ENCODE measurements at places on chromosomes 12 and 14.
A peak's percentile ranks its signal among the peaks of the same experiment; 100 is the strongest.

- DNase-seq, result no peak
Measured at GRCh38 chr12:96988919-96989318, 81.9 kb downstream of the NEDD1 start.

GRCh38 chr12:120257041-120257821 lies 8.3 kb downstream of the PXN start:
- DNase-seq, result no peak

DNA sequence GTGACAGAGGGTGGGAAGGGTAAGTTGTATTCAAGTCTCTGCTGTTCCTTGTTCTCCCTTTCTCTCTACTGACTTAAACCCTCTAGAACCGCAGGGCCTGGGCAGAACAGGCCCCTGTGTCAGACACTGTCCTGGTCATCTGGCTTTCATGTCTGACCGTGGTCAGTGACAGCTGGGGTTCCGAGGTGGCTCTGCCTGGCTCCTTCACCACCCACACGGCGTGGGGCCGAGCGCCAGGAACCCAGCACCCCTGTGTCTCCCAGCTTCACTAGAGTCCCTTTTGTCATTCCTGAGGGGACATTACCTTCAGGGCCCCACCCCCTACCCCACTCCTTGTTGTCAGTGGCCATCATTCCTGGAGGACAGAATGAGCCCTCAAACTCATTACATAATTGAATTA lies 168.9 kb downstream of the ADGRD1 start:
- DNase-seq, result no peak

DNA sequence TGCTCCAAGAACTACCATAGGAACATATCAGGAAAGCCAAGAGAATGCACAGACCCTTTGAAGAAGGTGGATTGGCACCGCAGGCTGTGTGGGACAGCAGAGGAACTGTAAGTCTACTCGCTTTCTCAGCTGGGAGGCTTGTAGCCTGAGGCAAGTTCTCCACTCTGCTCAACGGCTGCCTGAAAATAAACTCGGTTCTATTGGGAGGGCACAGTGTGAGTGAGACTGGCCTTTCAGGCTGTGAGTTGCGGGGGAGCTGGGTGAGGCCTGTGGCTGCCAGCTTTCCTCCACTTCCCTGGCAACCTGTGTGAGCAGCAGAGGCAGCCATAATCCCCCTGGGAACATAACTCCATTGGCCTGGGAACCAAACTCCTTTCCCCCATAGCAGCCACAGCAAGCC lies 132.1 kb downstream of the ANKS1B start:
- no peak for DNase-seq

- no peak for DNase-seq
Measured at GRCh38 chr12:108610336-108610815, 12.5 kb upstream of the TMEM119 start.

DNA sequence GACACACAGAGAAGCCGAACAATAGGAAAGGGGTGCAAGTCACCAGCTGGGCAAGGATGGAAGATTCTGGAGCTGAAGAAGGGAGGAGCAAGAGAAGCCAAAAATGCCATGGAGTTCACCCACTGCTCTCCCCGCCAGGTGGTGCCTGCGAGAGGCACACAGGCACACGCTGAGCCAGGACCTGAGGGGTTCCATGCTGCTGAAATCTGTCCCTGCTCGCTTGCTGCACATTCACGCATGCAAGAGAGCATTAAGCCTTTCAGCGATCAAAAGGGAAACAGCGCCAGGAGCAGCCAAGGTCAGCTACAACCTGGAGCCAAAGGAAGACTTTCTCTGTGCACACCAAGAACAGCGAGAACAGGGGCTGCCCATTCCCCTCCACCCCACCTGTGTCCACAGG lies 104.1 kb downstream of the ANO2 start:
- no peak for DNase-seq

DNA sequence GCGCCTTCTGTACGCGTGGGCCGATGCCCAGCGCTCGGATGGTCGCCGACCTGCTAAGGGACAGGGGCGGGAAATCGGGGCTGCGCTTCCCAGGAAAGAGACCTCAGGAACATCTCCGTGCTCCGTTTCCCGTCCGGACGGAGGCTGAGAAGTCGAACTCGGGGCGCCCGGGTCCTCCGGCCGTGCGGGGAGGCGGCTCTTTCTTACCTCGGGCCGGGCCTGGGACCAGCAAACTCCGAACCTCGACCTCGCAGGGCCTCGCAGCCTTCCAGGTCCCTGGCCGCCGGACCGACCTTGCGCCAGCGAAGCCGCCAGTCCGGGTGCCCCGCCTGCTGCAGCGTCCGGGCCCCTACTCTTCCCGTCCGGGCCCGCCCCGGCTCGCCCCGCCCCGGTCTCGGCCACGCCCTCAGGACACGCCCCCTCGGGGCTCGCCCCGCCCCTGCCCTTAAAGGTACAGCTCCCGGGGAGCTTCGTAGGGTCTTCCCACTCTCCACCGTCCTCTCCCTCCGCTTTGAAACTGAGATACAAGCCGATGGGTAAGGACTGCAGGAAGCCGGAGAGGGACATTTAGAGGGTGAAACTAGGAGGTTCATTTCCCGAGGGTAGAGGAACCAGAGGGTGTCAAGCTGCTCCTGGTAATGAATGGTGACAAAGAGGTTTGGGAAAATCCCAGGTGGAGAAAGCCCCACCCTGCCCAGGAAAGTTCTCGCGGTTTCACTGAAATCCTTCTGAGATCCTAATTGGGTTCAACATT lies at the start of gene SLC8B1:
Gene SLC8B1 (minus strand): TSS at position 324 of the 754 bp plus-strand sequence. CDS start 2,231 bp downstream, outside the sequence.
- peak; percentile 84 for DNase-seq

GRCh38 chr12:114676142-114676741 lies 7.7 kb downstream of the TBX3 start:
- no peak for DNase-seq

DNA sequence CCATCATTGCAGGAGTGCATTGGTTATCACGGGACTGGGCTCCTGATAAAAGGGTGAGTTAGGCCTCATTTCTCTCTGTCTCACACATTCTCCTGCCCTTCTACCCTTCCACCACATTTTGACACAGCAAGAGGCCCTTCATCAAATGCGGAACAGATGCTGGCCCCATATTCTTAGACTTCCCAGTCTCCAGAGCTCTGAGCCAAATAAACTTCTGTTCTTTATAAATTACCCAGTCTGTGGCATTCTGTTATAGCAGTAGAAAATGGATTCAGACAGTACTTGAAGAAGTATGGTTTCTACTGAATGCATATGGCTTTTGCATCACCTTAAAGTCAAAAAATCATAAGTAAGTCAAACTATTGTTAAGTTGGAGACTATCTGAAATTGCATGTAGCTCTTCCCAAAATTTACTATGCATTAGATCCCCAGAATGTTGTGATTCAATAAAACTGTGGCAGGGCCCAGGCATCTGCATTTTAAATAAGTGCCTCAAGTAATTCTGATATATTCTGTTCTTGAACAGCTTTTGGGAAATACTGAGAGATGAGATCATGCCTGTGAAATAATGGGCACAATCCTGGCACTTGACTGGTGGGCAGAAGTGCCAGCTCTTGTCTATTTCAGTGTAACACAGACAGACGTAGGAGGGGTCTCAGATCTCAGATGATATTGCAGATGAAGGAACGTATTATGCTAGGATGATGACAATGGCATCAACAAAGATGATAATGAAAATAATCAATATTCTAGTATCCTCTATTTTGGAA lies 68.2 kb downstream of the E2F7 start:
- DNase-seq, result no peak

DNA sequence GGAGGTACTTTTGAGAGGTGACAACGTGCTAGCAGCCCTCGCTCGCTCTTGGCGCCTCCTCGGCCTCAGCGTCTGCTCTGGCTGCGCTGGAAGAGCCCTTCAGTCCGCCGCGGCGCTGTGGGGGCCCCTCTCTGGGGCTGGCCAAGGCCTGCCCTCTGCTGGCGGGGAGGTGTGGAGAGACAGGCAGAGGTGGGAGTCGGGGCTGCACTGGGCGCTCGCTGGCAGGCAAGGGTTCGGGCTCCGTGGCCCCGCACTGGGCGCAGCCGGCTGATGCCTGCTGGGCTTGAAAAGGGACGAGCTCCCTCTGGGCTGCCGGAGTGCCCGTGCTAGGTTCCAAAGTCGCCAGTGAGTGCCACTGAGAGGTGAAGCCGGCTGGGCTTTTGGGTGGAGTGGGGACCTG lies 580.0 kb downstream of the DIO2 start:
- DNase-seq, result no peak

- DNase-seq, result no peak
Measured at GRCh38 chr12:42144158-42144407, 591 bp downstream of the GXYLT1 start.

DNA sequence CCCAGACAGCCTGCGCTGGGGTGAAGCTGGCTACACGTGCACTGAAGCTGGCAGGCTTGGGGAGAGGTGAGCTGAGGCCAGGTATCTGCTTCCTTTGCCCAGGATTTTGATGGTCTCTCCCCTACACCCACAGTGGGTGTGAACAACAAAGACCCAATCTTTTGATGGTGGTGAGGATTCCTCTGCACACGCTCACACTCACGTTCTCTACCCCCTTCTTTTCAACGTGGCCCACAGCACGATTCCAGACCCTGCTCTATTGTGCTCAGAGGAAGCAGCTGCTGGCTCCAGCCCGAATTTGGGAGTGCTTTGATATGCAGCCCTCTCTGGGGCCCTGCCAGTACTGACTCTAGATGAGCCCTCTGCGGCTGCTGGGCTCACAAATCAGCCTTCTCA lies 4.9 kb downstream of the CD9 start:
- no peak for DNase-seq

DNA sequence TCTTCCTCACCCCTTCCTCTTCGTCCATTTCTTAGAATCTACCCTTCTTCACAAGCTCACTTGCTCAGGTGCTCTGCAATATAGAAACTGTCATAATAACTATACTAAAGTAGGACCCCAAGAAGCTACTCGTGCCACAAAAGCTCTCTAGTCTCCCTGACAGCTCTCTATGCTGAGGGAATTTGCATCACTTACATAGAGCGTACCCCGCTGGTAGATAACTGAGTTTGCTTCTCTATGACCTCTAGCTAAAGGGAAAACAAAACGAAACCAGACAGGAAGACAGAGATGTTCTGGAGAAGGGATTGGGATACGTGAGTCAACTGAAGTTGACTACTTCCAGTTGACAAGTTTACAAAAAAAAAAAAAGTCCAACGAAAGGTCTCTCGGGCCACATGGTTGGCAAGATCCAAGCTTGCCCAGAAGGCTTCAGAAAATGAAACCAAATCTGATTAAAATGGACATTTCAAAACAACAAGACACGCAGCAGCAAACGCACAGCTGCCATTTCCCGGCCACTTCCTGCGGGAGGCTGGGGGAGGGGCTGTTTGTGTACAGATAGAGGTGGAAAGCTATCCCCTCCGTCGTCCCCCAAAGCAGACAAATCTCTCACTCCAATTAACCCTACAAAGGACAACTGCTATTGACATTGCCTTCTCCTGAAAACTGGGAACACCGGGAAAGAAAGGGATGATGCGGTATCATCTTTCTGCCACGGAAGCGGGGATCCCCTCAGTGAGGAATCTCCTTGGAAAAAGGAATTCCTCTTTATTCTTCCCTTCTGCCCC lies 1.3 kb downstream of the BAZ2A start:
- DNase-seq, result peak; percentile 80

DNA sequence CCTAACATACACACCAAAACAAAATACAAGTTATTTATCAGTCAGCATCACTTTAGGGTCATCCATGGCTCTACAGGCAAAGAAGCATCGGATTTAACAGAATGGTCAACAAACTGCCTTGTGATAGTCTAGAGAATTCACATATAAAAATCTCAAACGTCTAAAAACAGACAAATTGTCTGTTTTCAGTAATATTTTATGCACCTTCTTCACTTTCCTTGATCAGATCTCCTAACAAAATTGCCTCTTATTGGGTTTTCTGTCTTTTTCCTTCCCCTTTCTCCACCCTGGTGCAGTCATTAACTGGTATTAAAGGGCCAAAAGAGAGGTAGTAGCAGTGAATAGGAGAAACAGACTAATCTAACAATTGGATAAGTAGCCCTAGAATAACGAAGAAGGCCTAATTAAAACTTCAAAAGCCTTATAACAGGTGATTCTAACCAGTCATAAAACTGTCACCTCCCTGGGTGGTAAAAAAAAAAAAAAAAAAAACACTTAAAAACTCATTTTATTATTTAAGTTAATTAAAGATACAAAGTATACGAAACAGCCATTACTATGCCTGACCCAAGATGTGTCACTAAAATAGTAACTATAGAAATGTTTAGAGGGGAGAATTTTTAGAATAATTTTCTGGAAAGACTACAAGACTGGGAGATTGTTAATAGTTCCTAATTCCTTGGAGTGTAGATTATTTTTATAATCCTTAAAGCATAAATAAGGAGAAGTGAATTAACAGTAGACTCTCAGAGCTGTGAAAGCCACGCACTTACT lies 1.5 kb downstream of the KIF21A start:
- no peak for DNase-seq

- DNase-seq, result no peak
Measured at GRCh38 chr14:60632777-60633176, 16.5 kb downstream of the SIX1 start.

GRCh38 chr14:63276492-63277342 lies 42.0 kb downstream of the GPHB5 start:
- DNase-seq, result no peak

GRCh38 chr12:91070936-91071335 lies 13.1 kb upstream of the KERA start:
- no peak for DNase-seq

DNA sequence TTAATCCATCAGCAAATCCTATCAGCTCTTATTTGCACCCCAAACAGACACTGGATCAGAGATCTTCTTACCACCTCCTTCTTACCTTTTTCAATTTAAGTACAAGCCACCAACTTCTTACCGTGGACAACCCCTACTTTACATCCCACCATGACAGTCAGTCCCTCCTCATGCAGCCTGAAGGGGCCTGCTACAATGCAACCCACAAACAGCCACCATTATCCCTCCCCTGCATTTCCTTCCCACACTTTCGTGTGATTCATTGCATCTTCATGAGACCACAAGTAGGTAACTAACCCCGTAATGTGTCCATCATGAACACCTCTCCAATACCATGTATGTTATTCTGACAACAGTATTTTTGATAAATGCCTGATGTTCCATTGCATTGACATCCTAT lies 108.6 kb downstream of the BCL11B start:
- DNase-seq, result no peak

DNA sequence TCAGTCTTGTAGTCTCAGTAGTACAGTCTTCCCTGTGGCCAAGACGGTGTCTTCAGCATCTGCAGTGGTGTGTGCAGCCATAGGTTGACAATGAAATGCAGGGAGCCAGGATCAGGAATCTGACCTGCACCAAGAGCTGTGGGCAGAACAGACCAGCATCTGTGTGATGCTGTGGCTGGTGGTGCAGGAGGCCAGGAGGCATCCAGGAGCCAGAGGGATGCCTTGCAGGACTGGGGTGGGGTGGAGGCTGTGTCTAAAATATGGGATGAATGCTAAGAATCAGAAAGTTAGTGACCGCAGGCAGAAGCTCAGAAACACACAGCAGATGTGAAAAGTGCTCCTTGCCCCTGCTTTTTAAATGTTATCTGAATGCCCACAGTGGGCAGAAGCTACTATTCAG lies 209.7 kb downstream of the CACNA1C start:
- DNase-seq, result no peak

GRCh38 chr12:116106870-116107269 lies 170.6 kb downstream of the MED13L start:
- no peak for DNase-seq
